ENCODE measurements at places on chromosomes 6 and 20.

GRCh38 chr6:135183002-135183531, 2.0 kb downstream of the MYB start:
- DNase-seq, result peak; percentile 5

DNA sequence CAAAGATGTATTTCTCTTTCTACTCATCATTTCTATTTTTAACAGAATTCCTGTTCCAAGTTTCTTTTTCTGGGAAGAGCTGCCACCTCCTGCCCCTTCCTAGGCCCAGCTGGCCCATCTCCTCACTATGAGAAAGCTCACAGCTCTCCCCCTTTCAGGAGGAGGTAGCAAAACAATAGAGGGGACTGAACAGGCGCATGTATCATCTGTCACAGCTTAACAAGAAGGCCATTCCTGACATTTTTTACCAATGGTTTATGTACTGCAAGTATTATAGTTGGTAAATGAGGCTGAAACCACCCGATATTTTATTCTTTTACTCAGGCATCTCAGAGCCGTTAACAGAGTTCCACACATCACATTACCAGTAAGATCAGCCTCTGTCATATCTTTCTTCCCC, 103.7 kb upstream of the MTHFD1L start:
- DNase-seq, result no peak

GRCh38 chr6:107030151-107030550, 2.2 kb downstream of the MTRES1 start:
- DNase-seq, result no peak

DNA sequence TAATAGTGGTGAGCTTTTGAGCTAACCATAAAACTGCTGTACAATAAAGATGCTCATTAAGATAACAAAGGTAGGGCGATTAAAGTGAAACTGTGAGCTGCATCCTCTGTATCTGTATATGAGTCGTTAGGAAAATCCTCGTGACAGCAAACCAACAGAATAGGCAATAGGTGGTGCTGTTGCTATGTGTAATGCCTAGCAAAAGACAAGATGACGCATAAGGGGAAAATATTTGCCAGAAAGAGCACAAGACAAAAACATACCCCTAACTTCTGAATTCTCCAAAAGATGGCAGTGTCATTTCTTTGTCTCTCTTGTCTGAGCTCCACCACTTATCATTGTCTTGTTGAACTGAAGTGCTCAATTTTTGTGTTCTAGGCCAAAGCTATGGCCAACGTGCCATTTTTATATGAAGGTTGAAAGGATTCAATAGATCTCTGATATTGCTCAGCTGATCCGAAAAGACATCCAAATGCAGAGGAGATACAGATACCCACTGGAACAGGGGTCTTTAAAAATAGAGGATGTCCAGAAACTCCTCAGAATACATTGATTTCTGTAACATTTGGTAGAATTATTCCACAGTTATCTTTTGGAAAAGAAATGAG, 56.3 kb upstream of the ANKEF1 start:
- peak; percentile 61 for DNase-seq

GRCh38 chr6:142331075-142331551, 29.3 kb downstream of the ADGRG6 start:
- DNase-seq, result no peak

- DNase-seq, result no peak
These were observed 20.0 kb downstream of the KHDRBS2 start for GRCh38 chr6:62265906-62266525.

- DNase-seq, result peak; percentile 52
These were observed 12.7 kb upstream of the EFHC1 start for GRCh38 chr6:52407467-52407866.

DNA sequence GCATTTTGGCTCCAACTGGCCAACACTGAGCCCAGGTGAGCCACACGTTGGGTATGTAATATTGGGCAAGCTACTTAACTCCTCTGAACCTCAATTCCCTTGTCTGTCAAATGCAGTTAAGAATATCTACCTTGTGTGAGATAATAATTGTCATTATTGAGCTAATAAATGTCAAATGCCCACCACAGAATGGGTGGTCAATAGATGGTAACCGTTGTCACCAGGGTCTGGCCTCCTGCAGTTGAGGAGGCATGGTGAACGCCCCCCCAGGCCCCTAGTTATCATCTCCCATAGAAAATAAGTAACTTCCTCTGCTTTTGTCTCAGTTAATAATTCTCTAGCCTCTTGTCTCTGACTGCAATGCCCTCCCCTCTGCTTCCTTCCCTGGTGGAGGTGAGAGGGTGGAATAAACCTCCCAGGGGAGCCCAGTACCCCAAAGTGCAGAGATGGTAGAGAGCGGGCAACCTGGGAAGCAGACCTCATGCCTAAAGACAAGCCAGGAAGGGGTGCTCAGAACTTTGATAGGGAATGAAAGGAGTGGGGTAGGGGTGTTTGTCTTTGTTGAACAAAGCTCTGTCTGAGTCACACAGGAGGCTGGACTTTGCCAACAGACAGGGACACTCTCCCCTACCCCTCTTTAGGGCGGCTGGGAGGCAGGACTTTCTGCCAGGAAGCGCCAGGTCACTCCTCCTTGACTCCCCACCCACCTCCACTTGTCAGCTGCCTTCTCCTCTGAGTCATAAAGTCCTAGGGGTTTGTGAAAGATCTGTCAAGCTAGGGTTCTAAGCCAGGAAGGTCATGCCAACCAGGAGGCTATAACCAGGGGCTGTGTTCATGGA, 1.3 kb upstream of the UNC5CL start:
- no peak for DNase-seq

GRCh38 chr20:19932170-19932667, 84.9 kb upstream of the NAA20 start:
- DNase-seq, result no peak

- no peak for DNase-seq
These were observed 85.2 kb upstream of the PHACTR3 start for GRCh38 chr20:59518881-59519706.

DNA sequence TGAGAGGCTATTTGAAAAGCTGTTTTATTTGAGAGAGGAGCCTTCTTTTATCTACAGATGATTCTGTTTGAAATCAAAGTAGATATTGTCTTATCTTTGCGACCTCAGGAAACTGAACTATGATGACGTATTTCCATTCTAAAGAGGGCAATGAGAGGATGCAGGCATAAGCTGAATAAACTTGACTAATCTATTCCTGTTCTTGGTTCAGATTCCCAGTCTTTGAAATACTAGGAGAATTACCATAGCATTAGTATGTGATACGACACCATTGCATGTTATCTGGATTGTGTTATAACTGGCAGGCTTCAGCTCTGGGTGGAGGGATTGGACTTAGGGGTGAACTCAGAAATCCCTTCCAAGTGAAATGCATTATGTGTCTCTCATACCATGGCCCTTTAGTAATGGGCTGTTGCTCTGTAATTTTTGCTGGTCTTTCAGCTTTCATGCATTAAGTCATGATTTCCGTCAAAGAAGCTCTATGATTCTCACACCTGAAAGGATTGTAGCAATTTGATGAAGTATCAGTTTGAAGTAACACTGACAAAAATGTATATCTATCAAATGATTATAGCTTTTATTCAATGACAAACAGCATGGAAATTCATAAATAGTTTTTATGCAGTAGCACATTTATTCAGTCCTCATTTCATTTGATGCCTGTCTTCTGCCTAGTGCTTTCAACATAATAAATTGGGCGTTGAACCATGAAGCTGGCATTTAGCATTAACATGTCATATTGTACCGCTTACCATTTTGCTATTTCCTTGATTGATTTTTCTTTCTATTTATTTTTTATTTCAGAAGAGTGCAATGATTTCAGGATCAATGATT, 138.4 kb upstream of the SPACA1 start:
- no peak for DNase-seq

- DNase-seq, result no peak
These were observed 201.2 kb upstream of the SMLR1 start for GRCh38 chr6:130625825-130626527.

GRCh38 chr6:157832250-157832967, 9.4 kb downstream of the SNX9 start:
- no peak for DNase-seq

GRCh38 chr6:132161283-132161682, 210.1 kb upstream of the CCN2 start:
- no peak for DNase-seq

GRCh38 chr6:18206591-18206990, 51.4 kb downstream of the KDM1B start:
- no peak for DNase-seq

DNA sequence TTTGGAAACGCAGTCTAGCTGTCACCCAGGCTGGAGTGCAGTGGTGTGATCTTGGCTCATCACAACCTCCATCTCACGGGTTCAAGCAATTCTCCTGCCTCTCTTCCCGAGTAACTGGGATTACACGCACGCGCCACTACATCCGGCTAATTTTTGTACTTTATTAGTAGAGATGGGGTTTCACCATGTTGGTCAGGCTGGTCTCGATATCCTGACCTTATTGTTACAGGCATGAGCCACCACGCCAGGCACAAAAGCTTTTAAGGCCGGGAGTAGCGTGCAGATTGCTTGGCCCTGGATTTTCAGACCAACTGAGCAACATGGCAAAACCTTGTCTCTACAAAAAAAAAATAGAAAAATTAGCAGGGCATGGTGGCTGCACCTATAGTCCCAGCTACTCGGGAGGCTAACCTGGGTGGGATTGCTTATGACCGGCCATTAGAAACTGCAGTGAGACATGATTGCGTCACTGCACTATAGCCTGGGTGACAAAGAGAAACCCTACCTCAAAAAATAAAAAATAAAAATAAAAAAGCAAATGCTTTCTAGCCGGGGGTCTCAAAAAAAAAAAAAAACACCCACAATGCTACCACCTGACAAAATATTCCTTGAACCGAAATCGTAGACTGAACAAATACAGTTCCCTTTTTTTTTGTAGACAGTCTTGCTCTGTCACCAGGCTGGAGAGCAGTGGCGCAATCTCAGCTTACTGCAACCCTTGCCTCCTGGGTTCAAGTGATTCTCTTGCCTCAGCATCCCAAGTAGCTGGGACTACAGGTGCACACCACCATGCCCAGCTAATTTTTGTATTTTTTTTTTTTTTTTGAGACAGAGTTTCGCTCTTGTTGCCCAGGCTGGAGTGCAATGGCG, 15.0 kb downstream of the RBM39 start:
- DNase-seq, result no peak

DNA sequence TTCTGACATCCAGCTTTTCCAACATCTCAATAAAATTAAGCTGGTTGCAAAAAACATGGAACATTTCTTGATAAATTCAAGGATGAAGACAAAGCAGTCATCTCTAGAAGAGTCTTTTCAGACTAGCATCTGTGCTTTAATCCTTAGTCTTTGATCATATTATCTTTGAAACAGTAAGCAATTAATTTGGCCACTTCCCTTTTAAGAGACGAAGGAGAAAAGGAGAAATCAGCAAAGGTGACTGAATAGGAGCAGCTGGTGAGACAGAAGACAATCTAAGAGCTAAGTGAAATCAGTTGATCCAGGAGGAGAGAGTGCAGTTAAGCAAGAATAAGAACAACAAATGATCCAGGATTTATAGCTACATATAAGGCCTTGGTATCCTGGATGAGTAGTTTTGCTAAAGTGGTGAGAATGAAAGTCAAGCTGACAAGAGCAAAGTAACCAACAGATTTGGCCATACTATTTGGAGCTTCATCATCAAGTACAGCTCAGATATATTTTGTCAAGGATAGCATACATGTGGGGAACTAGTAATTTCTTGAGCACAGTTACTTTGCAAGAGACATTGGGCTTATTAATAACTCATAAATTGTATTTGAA, 215.5 kb downstream of the ADGB start:
- no peak for DNase-seq

- no peak for DNase-seq
These were observed 71.8 kb upstream of the FOXP4 start for GRCh38 chr6:41474213-41474933.

DNA sequence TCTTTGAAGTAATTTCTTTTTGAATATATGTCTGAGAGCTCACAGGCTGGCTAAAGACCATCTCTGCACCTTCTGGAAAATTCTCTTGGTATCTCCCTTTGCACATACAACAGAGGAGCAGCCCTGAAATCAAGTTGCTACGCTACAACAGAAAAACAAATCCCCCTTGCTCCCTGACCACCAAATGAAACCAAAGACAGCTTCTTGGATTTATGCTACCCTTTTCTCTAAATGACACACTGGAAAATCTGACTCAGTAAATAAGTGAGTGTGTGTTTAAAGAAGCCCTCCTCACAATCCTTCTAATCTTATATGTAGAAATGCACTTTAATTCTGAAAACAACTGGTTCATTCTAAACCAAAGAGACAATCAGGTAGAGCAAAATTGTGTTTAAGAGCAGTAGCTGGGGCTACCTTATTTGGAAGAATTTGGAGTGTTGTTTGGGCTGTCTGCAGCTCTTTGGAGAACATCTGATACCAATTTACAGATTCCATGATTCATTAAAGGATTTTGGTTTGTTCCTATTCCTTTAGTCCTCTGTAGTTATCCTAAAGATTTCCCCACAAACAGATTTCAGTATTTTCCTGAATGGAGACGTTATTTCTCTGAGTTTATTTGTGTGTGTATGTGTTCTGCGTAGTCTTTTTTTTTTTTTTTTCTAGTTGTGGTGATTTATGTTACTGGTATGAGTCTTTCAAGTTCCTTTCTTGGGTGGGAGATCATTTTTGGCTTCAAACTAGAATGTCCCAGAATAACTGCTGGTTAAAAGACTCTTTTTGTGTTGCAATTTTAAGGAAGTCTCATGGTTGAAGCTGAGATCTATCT, 36.4 kb upstream of the UTRN start:
- no peak for DNase-seq

- DNase-seq, result no peak
These were observed 125.9 kb downstream of the FYN start for GRCh38 chr6:111747396-111747795.

DNA sequence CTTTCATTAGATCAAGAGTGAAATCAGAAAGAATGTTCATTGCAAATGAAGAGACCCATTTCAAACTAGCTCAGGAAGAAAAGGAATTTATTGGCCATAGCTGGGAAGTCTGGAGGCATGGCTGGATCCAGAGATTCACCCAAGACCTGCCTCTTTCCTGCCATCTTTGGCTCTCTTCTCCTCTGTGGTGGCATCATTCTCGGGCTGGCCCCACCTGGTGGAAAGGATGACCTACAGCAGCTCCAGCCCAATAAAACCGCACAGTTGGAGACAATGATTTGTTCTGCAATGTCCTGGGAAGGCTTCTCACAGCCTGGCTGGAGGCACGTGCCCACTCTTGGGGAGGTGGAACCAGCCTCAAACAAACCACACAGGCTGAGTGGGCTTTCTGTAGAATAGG, 18.1 kb upstream of the FERMT1 start:
- DNase-seq, result no peak

DNA sequence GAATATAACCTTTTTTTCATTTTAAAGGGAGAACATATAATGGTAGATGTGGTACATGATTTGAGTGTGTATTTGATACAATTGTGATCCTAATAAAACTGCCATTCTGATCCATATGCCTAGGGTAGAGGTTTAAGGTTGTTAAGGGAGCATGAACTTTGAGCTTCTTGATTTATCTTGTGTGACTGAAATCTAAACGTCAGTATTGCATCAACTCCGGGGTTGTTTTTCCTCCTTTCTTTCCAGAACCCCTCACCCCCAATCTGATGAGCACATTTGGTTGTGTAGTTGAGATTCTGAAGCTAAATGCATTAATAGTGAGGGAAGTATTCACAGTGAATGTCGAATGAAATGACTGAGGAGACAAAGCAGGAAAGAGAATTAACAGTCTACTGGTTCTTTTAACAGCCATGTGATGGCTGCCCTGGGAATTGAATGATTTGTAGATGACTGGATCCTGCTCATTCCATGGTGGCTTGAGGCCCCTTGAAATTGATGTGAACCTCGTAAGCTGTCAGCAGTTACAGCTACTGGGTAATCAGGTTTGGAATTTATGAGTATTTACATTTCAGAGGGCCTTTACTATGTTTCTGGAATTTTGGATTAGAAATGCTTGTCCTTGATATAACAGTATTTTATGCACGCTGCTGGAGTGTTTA, 44.8 kb downstream of the FARS2 start:
- DNase-seq, result no peak
